Ovary (tissue), 10 donors: ENCODE measurements at places on chromosomes 16 and 17. TPM values are rescaled to one million over a fixed set of nuclear protein-coding genes. Genes with fewer than 3 reads are reported as not detected.
A peak's percentile ranks its signal among the peaks of the same experiment; 100 is the strongest.

- no peaks in the 10 kb centered on the region for H3K36me3 ChIP-seq
- DNase-seq, result peak; percentile 29
- H3K4me3 ChIP-seq, result no peak overlapping the region
- H3K27me3 ChIP-seq, result no peaks in the 10 kb centered on the region
- peaks cover 38% of the 10 kb centered on the region for H3K4me1 ChIP-seq
Measured at GRCh38 chr16:89361751-89362539, 128.4 kb downstream of the ANKRD11 start.

The OR1F1 gene
- total RNA-seq, result not detected

The TM4SF5 gene
- not detected for total RNA-seq

GRCh38 chr16:53841884-53842283, 137.9 kb downstream of the FTO start:
- no peak for DNase-seq
- no peaks in the 10 kb centered on the region for H3K27me3 ChIP-seq
- H3K4me3 ChIP-seq, result no peak overlapping the region
- no peaks in the 10 kb centered on the region for H3K36me3 ChIP-seq
- no peak overlapping the region for H3K27ac ChIP-seq
- H3K4me1 ChIP-seq, result no peaks in the 10 kb centered on the region

The MRPL45 gene
- 31.2 TPM for total RNA-seq

DNA sequence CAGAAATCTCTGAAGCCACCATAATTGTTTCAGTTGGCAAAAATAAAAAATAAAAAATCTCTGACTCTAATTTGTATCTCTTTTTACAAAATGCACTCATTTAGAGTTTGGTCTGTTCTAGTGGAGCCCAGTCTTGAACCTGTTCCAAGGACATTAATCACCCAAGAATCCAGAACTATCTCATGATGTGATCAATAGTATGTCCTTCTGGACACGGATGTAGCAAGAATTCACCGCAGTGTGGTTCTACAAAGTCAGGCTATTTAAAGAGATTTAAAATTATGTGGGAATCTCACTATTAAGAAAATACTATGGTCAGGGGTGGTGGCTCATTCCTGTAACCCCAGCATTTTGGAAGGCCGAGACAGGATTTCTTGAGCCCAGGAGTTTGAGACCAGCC, 21.8 kb upstream of the ANKFN1 start:
- no peak for DNase-seq
- no peak overlapping the region for H3K4me3 ChIP-seq
- no peaks in the 10 kb centered on the region for H3K36me3 ChIP-seq
- no peaks in the 10 kb centered on the region for H3K27me3 ChIP-seq
- H3K27ac ChIP-seq, result no peak overlapping the region
- no peaks in the 10 kb centered on the region for H3K4me1 ChIP-seq

DNA sequence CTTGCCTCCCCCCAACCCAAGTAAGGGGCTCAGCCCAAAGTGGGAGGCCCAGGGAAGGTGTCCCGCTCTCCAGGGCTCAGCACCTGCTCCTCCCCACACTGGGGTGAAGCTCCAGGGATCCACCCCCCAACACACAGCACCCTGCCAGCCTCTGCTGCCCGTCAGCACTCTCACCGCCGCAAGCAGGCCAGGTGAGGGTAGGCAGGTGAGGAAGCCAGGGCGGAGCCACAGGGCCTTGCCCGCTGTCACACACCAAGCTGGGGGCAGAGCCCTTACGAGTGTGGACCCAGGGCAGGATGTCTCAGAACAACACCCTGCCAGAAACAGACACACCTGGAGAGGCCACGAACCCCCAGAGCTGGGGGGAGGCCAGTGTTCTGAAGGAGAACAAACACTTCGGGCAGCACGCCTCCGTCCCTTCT, 19.5 kb downstream of the PLLP start:
- H3K4me1 ChIP-seq, result peaks cover 2% of the 10 kb centered on the region
- no peaks in the 10 kb centered on the region for H3K36me3 ChIP-seq
- no peak for DNase-seq
- no peaks in the 10 kb centered on the region for H3K27me3 ChIP-seq

- no peaks in the 10 kb centered on the region for H3K27me3 ChIP-seq
- peaks cover 12% of the 10 kb centered on the region for H3K4me1 ChIP-seq
- H3K4me3 ChIP-seq, result peak within 1 kb of the TSS; percentile 19
- no peak within 1 kb of the TSS for H3K27ac ChIP-seq
Measured at GRCh38 chr16:89918453-89919347, at the start of gene MC1R. TSS of gene MC1R (plus strand) at chr16:89918862. CDS start at chr16:89919259, 397 bp downstream.

The HOXB9 gene
- total RNA-seq, result not detected

- no peaks in the 10 kb centered on the region for H3K36me3 ChIP-seq
- no peak overlapping the region for H3K27ac ChIP-seq
- H3K4me3 ChIP-seq, result no peak overlapping the region
- H3K4me1 ChIP-seq, result no peaks in the 10 kb centered on the region
Measured at GRCh38 chr16:503150-504071, 24.1 kb upstream of the CAPN15 start.

The GNAO1 gene
- 0.72 TPM for total RNA-seq

The MRPL38 gene
- 30.4 TPM for total RNA-seq

GRCh38 chr16:85157372-85157771, 45.1 kb upstream of the CIBAR2 start:
- no peak overlapping the region for H3K4me3 ChIP-seq
- no peak overlapping the region for H3K27ac ChIP-seq
- DNase-seq, result no peak
- no peaks in the 10 kb centered on the region for H3K27me3 ChIP-seq
- H3K36me3 ChIP-seq, result no peaks in the 10 kb centered on the region

- H3K27me3 ChIP-seq, result no peaks in the 10 kb centered on the region
- no peaks in the 10 kb centered on the region for H3K36me3 ChIP-seq
- DNase-seq, result no peak
- no peak overlapping the region for H3K27ac ChIP-seq
Measured at GRCh38 chr16:48025359-48025758, 130.4 kb downstream of the ABCC12 start.
